ENCODE measurements at places on chromosomes 1 and 21.

DNA sequence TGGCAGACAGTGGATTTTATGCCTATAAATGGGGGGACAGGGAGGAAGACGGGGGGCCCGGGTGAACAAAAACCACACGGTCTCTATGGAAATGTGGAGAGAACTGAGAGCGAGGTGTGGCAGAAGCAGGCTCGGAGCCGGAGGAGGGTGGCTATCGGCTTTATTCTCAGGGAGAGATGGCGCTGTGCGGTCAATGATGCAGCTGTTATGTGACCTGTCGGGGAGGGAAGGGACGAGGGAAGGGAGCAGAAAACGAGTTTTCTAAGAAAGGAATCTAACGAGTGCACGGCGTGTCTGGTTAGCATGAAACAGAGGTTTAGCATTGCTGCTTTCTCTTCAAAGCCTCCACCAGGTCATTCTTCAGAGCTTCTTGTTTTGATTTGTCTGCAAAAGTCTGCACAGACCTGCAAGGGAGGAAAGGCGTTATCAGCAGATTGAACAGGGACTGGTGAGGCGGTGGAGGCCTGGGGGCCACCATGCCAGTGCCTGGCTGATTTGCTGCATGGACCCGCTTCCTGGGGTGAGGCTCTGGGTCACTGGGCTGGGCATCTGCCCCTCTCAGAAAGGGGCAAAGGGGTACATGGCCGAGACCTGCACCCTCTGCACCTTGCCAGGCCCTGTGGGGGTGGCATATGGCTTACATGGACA, 27.2 kb downstream of the SLC66A1 start:
- no peak for DNase-seq

DNA sequence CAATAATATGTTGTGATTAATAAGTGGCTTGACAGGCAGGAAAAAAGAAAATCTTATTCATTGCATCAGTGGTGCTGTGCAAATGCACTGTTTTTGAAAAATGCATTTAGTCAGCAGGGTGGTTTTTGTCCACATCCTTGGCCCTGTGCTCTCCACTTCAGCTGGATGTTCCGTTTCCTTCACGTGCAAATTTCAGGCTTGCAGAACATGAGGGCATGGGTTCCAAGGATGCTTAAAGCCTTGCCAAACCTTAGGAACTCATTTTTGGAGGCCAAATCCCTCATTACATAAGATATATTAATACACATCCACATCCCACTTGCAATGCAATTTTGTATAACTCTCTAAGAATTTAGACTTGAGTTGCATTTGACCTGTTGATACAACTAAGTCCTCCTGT, 410.1 kb downstream of the PRDM2 start:
- DNase-seq = no peak

DNA sequence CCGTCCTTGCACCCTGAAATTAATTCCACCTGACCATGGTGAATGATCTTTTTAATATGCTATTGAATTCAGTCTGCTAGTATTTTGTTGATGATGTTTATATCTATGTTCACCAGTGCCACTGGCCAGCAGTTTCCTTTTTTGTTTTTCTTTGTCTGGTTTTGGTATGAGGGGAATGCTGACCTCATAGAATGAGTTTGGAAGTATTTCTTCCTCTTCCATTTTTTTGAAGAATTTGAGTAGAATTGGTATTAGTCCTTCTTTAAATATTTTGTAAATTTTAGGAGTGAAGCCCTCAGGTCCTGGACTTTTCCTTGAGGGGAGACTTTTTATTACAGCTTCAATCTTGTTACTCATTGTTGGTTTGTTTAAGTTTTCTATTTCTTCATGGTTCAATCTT, 231.6 kb downstream of the MRPL39 start:
- no peak for DNase-seq

DNA sequence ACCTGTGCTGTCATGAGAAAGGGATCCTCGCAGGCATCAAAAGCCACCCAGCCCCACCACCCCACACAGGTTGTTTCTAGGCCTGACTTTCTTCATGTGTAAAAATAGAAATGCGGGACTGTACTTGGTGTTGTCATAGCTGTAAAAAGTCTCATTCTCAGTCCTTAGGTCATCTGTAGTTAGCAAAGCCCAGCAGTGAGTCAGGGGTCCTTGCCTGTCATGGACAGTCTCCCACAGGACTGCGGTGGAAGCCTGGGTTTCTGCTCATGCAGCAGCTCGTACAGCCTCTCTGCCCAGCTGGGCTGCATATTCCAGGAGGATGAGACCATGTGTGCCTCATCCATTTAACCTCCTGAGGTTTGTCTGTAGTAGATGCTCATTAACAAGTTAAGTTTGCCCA, 58.2 kb downstream of the MRPS6 start:
- DNase-seq = no peak

DNA sequence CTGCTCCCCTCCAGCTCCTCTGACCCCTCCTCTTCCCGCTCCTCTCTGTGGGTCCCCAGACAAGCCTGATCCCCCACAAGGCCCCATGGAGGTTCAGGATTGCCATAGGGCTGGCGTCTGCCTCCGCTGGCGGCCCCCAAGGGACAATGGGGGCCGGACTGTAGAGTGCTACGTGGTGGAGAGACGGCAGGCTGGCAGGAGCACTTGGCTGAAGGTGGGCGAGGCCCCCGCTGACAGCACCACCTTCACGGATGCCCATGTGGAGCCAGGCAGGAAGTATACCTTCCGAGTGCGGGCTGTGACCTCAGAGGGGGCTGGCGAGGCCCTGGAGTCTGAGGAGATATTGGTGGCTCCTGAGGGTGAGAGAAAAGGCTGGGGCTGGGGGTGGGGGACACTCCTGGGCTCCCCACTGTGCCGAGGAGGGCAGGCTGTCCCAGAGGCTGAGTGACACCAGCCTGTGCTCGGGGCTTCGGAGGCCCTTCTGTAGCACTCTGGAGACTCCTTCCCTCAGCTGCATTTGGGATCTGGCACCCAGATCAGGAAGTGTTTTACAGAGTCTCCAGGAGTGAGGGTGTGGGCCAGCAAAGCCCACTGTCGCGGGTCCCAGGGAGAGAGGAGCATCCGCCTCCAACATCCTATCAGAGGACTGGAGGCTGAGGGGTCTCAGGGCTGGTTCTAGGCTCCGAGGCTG, 25.9 kb downstream of the IGFN1 start:
- DNase-seq = peak; percentile 18

GRCh38 chr1:185432948-185433347, 115.9 kb upstream of the IVNS1ABP start:
- no peak for DNase-seq

DNA sequence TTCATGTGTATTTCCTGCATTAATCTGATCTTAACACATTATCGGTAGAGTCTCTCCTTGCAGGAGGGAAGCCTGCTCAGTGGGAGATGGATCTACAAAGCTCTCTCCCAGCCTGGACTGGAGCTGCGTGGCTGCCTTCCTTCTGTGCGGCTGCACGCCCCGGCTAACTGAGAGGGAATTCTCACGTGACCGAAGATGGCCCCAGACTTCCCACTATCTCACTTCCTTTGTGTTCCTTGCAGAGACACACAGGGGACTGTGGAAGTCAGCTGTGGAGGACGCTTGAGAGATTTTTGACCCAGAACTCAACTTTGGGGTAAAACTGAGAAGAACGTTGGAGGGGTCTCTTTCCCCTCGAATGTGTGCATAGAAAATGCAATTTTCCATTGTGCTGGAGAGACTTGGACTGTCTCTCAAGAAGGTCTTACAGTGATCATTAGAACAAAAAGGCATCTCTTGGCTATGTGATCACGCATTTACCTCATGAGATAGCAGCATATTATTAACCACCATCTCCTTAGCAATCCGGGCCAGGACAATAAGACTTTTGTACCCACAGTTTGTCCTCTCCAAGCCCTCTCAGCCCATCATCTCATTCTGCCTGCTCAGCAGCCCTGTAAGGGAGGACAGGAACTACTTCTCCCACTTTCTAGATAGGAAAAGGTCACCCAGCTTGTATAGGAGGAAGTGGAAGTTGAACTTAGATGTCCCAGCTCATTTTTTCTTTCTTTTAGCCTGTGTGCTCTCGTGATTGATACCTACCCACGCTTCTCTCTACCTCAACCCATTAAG, 49.3 kb upstream of the TARBP1 start:
- DNase-seq = no peak

DNA sequence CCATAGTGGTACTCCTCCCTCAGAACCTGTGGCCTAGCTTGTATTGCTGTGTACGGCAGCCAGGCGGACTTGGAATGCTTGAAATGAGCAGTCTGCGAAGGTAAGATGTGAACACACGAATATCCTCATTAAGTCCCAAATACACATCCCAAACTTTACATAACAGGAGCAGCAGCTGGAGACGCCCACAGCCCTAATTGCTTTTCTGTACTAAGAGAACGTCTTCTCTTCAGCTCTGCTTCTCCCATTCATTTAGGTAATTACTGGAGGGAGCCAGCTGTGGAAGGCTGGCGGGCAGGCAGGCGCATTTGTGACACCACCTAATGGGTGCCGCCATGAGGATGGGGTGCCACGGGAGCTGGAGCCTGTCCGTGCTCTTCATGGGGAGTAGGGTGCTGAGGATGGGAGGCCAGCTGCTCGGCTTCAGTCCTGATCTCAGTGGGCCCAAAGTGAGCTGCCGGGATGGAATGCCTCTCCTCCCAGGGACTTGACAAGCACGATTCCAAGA, 66.6 kb upstream of the POU3F1 start:
- no peak for DNase-seq

GRCh38 chr1:159023723-159024122, 14.0 kb downstream of the IFI16 start:
- DNase-seq = no peak

- no peak for DNase-seq
Observed at GRCh38 chr1:61253059-61253735, 170.8 kb downstream of the NFIA start.

- no peak for DNase-seq
Observed at GRCh38 chr1:69528376-69528775, 39.3 kb upstream of the LRRC7 start.

- DNase-seq = no peak
Observed at GRCh38 chr1:9573723-9574122, 15.0 kb upstream of the TMEM201 start.

DNA sequence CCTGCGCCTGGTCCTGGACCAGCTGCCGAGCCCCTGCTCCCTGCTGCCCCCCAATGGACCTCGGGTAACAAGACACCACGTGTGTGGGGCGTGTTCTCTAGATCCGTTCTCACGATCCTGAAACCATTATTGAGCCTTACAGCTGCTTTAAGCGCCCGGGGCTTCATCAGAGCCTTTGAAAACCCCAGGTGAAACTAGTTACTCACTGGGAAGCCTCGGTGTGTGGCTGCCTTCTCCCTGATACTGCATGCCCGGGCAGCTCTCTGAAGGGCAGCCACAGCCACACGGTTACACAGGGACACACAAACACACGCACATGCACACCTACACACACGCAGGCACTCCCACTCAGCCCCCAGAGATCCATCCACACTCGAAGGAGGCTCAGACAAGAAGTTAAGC, 5.3 kb downstream of the HES2 start:
- peak; percentile 76 for DNase-seq

GRCh38 chr1:210489491-210489890, 160.8 kb downstream of the HHAT start:
- no peak for DNase-seq

DNA sequence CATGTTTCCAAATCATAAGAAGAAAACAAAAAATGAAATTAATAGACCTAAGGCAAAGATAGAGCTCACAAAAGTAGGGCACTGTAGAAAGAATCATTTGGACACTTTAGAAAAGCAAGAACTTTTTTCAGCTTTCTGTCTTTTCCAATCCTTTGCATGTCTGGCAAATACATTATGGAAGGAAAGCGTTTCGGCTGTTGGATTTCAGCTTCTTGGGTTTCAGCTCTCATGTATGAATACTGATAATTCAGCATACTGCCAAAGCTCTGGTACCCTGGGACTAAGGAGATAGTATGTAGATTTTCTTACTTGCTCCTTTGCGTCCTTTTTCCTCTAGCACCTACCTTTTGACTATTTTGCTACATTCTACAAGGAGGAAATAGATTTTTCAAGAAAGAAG, 375.9 kb downstream of the BRINP3 start:
- no peak for DNase-seq

GRCh38 chr1:153778051-153778823, 3.0 kb downstream of the SLC27A3 start:
- DNase-seq = no peak

GRCh38 chr1:187634940-187635339, 806.2 kb downstream of the PLA2G4A start:
- no peak for DNase-seq

GRCh38 chr21:45576838-45577737, 34.8 kb upstream of the SLC19A1 start:
- DNase-seq = no peak

GRCh38 chr1:162631546-162632191, 595 bp upstream of the DDR2 start:
- no peak for DNase-seq

DNA sequence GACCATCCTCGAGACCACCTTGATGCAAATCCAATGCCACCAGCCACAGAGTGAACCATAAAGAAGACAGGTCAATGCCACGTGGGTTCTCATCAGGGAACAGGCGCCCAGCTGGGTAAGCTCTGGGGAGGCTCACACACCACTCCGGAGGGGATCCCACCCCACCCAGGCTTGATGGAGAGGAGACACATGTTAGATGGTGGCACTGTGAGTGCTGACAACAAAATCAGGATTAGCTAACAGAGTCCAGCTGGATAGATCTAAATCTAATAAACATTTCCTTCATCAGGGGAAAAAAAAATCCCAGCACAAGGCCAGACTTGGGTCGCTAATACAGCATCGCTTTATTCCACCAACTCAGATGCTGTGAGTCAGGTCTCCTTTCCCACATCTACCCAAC, 132.2 kb upstream of the TNR start:
- no peak for DNase-seq

GRCh38 chr1:200988693-200989092, 34.8 kb downstream of the KIF21B start:
- DNase-seq = no peak

DNA sequence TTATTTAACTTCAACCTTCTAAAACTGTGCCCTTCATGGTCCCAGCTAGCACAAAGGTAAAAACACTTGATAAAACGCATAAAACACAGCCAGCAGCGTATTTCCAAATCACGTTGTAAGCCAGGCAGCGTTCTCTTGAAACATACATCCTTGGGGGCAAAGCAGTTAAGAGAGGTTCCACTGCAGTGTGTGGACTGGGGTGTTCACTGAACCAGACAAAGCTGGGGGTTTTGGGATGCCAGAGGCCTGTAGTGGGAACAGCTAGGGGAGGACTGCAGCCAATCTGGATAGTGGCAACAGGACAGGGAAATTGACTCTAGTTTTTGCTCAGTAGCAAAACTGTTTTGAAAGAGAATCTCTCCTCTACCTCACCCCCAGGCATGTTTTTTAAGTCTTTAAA, 21.5 kb upstream of the ATP5PO start:
- no peak for DNase-seq
